Right ventricle myocardium inferior (tissue), 1 donor: ENCODE measurements at places on chromosomes 12 and 14.

- DNase-seq: no peak
These were observed 2.3 kb downstream of the NPAS3 start for GRCh38 chr14:32940711-32941667.

DNA sequence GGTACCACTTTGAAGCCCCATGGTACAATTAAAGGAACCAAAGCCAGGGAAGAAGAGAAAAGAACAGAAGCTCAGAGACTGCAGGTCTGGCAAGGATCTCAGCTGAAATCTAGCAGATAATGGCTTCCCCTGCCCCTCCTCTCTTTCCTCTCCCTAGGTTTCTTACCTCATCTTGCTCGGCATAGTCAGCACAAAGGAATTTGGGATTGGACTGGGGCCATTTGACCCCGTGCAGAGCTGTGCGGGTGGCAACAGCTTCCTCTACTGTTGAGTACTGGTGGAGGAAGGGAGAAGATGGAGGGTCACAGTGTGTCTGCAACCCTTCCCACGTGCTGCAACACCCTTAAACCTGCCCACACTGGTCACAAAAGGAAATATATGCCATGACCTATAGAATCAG lies 4.7 kb upstream of the CDH24 start:
- DNase-seq: no peak

DNA sequence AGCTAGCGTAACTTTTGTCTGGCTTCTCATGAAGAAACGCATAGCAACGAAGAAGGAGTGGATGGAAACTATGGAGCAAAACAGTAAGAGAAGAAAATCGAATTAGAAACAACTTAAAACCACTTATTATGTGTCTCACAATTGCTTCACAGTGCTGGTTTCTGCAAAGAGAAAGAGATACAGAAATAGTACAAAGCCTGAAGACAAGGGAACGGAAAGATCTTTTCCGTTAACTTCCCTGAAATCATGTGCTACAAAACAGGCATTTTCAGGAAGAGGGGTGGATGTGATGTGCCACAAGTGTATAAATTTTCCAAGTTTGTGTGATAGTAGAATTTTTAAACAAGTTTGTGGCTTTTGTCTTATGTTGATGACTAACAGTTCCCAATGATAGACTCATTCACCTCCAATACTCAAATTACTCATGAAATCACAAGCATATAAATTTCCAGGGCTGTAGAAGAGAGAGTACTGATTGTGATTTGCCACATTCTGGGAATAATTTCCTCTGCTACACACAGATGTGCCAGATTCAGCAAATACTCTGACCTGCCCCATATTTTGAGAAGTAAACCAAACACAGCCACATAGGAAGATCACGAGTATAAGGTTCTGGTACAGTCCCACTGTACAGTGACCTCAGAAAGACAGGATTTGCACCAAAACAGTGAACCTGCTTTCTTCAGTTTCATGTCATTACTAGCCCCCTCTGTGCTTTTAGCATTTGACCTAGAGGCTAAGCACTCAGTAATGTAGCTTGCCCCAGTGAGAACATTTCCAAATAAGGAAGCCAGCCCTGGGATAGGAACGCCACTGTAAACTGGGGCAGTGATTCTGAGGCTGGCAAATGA lies 41.4 kb upstream of the PPFIA2 start:
- no peak for DNase-seq

DNA sequence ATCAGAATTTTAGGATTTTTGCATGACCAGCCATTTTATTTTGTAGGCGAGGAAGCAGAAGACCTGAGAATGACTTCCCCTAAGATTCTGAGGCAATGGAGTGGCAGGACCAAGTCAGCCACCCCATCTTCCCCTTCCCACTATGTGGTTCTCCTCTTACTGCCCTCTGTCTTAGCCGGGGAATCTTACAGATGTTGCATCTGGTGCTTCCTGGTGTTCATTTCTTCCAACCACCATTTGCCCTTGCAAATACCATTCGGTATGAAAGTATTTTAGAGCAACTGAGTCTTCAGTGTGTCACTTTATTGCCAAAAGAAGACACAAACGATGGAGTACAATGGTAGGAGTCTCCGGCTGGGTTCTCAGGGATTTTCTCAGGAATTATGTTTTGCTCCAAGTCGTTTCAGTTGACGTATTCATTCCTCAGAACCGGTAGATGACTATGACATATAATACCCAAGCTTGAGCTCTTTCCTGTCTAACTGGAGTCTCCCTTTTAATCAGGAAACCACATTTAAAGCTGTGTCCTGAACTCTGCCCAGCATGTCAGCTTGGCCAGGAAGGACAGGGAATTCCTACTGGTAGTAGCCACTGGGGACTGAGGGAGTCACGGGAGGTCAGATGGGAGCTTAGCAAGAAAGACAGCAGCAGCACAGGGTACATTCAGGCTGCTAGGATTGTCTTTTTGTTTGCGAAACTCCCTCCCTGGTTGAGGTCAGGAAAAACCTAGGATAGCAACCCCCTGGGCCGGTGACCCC lies 87.0 kb downstream of the SAMD4A start:
- DNase-seq: no peak

DNA sequence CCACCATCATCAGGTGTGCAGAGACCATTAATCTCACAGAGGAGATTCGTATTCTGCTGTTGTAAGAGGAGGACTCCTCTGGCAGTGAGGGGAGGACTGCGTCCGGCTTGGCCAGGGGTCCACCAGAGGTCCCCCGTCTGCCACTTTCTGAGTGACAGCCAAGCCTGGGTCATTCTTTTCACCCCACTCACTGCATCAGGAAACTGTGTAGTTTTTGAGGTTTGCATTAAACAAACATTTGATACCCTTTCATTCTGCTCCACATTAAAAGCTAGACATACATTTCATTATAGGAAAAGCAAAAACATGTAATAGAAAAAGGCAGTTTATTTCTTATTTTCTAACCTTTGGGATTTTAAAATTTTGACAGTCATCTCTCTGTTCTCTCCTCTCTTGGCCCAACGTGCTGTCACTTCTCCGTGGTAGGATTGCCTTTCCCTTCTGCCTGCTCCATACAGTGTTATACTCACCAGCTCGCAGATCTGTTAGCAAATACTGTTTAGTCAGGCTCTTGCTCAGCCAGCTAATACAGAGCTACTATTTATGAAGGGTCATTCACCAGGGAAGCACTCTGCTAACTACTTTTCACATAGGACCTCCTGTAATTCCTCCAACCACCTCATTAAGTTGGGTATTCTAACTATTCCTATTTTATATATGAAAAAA lies 99.3 kb downstream of the PELI2 start:
- no peak for DNase-seq
